Activated T-cell treated with anti-CD3 and anti-CD28 coated beads, Interleukin-2, amount 50 U/mL, for 1 hour (primary cell): ENCODE measurements at places on chromosomes 3 and 15.
A peak's percentile ranks its signal among the peaks of the same experiment; 100 is the strongest.

DNA sequence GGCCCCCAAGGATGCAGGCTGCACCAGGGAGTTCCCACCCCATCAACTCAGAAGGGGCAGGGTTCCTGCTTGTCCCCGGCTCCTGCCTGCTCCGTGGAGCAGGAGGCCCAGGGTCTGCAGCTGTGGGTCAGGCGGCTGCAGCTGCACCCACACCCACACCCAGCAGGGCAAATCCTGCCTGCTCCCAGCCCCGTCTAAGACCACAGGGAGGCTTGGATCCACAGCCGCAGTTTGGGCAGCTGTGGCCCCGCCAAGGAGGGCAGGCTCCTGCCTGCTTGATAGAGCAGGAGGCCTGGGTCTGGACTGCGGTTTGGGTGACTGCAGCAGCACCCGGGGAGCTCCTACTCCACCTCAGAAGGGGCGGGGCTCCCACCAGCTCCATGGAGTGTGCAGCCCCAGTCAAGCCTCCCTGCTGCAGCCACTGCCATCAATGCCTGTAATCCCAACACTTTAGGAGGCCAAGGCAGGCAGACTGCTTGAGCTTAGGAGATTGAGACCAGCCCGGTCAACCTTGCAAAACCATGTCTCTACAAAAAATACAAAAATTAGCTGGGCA, 163.6 kb downstream of the OSBPL10 start:
- DNase-seq: no peak

- DNase-seq: no peak
These were observed 352.7 kb downstream of the TIGIT start for GRCh38 chr3:114646526-114646925.

DNA sequence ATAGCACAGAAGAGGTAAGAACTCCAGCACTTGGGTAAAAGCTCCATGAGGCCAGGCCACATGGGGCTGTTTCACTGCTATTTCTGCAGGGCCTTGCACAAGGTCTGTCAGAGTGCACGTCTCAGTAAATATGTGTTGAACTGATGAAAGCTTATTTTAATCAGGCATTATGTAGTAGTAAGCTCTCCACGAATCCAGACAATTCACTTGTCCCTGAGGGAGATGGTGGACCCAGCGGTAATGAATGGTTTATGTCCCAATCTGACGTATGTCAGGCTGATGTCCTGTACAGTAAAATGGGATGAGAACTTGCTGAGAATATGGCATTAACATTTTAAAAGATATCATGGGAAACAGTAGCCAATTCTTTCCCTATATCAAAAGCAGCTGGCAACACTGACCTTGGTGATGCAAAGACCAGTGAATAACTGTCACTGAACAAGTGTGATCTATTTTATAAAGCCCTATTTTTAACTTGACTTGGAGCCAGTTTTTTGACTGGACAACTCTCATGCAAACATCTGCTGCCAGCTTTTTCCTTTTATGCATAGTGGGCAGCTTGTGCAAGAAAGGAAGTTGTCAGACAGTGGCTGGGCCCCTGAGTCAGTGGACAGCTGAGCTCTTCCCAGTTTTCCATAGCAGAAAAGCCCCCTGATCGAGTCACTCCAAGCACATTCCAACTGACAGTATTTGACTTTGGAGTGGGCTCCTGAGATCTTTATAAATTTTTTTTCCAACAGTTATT, 519.8 kb upstream of the MDFIC2 start:
- no peak for DNase-seq

- DNase-seq: no peak
These were observed 56.2 kb downstream of the ZNF445 start for GRCh38 chr3:44421280-44421679.

DNA sequence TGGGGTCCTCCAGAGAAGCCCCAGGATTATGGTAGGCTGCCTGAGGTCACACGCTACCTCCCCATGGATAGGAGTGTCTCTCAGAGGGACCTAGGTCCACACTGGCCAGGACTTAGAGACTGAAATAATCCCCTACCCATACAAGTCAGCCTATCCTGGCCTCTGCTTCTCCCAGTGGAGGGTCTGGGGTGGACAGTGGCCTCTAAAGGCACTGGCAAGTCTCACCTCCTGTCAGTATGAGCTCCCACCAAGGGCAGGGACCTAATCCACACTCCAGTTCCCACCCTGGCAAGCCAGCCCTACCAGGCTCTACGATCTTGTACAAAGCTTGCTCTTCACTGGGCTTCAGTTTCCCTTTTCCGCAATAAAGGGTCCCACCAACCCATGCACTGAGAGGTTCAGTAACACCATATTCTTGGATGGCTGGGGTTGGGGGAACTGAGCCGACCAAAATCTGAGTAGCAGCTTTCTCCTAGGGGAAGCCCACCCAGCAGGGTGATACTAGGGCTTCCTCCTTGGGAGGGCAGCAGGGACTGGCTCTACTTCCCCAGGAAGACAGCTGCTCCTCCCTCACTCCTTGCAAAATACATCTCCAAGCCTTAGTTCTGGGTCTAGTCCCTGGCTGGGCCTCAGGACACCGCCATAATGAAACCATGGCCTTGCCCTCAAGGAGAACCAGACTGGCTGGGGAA, 2.4 kb downstream of the CISH start:
- no peak for DNase-seq

- DNase-seq: no peak
These were observed 126.2 kb upstream of the MRPS22 start for GRCh38 chr3:139217633-139218032.

DNA sequence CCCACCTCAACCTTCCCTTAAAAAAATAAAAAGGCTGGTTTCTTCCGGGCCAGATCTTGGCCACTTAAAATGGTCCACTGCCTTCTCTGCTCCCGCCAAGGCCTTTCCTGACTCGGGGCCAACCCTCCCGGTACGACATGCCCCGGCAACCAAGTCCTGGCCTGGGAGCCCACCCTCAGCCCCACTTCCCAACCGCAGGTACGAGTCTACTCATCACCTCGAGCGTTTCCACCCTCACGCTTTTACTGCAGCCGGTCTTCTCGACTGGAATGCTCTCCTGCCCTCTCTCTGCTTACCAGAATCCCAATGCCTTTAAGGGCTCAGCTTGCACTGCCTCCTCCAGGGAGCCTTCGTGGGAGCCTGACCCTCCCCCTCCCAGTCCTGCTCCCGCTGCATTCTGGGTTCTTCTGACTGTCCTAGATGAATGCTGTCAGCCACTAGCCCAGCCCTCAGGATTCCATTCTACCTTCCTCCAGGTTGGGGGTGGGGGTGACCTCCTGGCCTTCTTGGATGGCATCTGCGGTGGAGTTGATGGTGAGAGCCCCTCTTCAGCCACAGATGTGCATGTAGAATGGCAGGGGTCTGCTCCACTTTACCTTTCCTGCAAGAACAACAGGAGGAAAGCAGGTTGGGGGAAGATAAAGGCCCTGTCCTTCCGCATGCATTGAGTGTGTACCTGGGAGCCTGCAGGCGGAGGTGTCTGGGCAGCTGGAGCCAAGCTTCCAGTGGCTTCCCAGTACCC, 1.1 kb upstream of the CSRNP1 start:
- no peak for DNase-seq

GRCh38 chr3:147299656-147300055, 106.7 kb downstream of the ZIC4 start:
- DNase-seq: no peak

DNA sequence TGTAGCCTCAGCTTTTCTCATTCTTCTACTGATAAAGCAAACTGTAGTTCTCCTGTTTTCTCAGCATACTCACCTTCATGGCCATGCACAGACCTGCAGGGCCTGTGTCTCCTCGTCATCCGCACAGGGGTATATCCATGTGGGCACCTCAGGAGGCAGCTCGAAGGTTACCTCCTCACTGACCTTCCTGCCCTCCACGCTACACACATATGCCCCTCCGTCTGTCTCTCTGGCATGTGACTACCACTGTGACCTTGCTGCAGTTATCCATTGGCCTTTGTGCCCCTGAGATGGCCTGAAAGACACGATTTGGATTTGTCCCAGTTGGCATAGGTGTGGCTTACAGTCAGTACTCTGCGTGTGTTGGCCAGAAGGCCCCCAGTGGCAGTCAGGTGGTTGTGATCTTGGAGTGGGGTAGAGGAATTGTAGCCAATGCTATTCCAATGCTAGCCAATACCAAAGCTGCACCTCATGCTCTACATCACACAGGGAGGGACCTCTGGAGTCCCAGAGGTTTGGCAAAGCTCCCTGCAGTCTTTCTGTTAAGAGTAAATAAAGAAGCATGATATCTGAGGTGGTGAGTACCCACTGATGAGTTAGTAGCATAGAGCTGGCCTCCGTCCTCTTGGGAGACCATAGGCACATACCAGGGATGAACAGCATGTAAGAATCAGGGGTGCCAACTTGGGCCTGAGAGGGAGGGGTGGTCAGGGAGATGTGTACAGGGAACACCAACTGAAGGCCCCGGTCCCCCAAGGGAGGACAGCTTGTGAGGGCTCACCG, 143.4 kb downstream of the EEFSEC start:
- peak; percentile 8 for DNase-seq

- no peak for DNase-seq
These were observed 762 bp downstream of the NCK1 start for GRCh38 chr3:136862617-136863322.
